Common myeloid progenitor, CD34-positive (primary cell): ENCODE measurements at places on chromosomes 13 and 19.

- H3K27ac ChIP-seq, result no peak overlapping the region
- no peaks in the 10 kb centered on the region for H3K27me3 ChIP-seq
- peaks cover 4% of the 10 kb centered on the region for H3K4me1 ChIP-seq
- H3K4me3 ChIP-seq, result no peak overlapping the region
- H3K36me3 ChIP-seq, result no peaks in the 10 kb centered on the region
Measured at GRCh38 chr19:11247391-11247790, 8.0 kb downstream of the ANGPTL8 start.

- DNase-seq, result peak; percentile 86
- no peaks in the 10 kb centered on the region for H3K36me3 ChIP-seq
- H3K27me3 ChIP-seq, result no peaks in the 10 kb centered on the region
- no peak overlapping the region for H3K4me3 ChIP-seq
- H3K4me1 ChIP-seq, result peaks cover 2% of the 10 kb centered on the region
- H3K27ac ChIP-seq, result no peak overlapping the region
Measured at GRCh38 chr13:39612023-39612637, 9.1 kb upstream of the LHFPL6 start.

- H3K27me3 ChIP-seq, result no peaks in the 10 kb centered on the region
- no peak overlapping the region for H3K4me3 ChIP-seq
- H3K27ac ChIP-seq, result no peak overlapping the region
- DNase-seq, result no peak
- H3K4me1 ChIP-seq, result peaks cover 79% of the 10 kb centered on the region
Measured at GRCh38 chr19:42282819-42283187, 13.8 kb downstream of the CIC start.

DNA sequence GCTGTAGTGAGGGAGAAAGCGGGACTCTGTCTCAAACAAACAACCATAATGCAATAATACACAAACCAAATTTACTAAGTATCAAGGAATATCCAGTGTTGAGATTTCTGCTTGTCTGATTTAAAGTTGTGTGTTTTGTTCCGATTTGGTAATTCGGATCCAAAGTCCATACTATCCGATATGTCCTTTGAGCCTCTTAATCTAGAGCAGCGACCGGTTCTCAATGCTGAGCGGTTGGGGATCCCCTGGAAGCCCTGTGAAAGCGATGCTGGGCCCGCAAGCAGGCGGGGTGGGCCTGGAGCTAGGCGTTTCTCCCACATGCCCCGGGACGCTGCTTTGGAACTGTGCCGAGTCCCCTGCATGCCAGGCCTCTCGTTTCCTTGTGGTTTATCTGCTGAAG, 20.2 kb downstream of the C19orf44 start:
- DNase-seq, result no peak
- no peaks in the 10 kb centered on the region for H3K4me1 ChIP-seq
- H3K27me3 ChIP-seq, result no peaks in the 10 kb centered on the region
- H3K36me3 ChIP-seq, result peaks cover 66% of the 10 kb centered on the region

DNA sequence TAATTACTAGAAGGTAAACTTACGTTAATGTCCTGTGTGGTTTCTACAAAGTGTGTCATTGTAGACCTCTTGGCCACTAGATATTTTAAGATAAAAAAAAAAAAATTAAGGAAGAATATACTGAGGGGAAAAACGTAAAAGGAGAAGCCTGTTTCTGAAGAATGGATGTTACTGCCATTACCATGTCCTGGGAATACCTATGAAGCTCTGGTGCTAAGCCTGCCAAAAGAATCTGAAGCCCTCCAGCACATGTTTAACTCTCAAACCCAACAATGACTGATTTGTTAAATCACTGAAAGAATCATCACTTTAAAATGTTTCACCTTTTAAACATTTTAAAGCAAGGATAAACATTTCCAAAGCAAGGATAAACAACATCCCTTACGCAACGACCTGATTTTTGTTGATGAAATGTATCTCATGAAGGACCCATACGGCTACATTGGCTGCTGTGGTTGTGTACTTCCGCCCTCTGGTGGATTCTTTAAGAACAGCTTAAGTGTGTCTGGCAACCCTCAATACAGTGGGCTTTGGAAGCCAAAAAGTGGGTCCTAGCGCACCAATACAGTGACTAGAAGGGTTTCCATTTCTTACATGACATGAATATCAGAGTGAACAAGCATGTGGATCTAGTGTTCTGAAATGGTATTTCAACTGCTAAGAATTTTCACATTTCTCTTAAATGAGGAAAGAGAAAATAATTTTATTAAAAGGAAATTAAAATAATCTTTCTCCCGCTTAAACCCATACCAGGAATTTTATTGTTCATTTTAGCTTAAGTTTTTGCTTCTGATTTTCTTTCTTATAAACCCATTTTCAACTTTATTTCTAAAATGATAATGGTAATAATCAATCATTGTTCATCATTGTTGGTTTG, 74.5 kb upstream of the RAP2A start:
- peaks cover 15% of the 10 kb centered on the region for H3K36me3 ChIP-seq
- H3K27ac ChIP-seq, result no peak overlapping the region
- H3K4me3 ChIP-seq, result no peak overlapping the region
- no peaks in the 10 kb centered on the region for H3K27me3 ChIP-seq
- H3K4me1 ChIP-seq, result no peaks in the 10 kb centered on the region

DNA sequence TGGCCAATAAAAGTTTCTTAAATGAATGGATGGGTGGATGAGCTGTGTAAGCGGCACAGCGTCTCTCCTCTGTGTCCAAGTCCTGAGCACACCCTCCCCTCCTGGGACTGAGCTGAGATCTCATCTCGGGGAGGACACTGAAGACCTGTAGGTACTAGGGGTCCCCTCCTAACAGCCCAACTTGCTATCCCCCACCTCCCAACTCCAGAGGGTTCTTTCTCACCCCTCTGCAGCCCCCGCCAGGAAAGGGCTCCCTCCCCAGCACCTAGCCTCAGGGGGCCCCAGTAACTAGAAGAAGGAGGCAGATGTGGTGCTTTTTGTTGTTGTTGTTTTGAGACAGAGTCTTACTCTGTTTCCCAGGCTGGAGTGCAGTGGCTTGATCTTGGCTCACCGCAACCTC, 1.1 kb upstream of the NANOS3 start:
- no peak overlapping the region for H3K4me3 ChIP-seq
- H3K27me3 ChIP-seq, result no peaks in the 10 kb centered on the region
- peaks cover 5% of the 10 kb centered on the region for H3K36me3 ChIP-seq
- peaks cover 20% of the 10 kb centered on the region for H3K4me1 ChIP-seq

DNA sequence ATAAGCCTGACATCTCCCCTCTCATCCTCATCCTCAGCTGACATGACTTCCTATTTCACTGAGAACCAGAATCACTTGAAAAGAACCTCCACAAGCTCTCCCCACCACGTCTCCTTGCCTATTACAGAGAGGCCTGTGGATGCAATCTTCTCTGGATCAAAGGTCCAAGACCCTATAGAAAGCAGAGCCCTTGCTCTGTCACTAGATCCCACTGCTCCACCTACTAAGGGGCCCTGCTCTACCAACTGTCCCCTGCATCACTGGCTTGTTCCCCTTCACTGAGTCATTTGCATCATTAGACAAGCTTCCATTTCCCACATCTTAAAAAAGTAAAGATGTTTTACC, 40.8 kb downstream of the RCBTB2 start:
- peaks cover 2% of the 10 kb centered on the region for H3K36me3 ChIP-seq
- peak overlapping the region; percentile 48 for H3K27ac ChIP-seq
- H3K4me1 ChIP-seq, result peaks cover 83% of the 10 kb centered on the region
- no peaks in the 10 kb centered on the region for H3K27me3 ChIP-seq
- DNase-seq, result no peak

DNA sequence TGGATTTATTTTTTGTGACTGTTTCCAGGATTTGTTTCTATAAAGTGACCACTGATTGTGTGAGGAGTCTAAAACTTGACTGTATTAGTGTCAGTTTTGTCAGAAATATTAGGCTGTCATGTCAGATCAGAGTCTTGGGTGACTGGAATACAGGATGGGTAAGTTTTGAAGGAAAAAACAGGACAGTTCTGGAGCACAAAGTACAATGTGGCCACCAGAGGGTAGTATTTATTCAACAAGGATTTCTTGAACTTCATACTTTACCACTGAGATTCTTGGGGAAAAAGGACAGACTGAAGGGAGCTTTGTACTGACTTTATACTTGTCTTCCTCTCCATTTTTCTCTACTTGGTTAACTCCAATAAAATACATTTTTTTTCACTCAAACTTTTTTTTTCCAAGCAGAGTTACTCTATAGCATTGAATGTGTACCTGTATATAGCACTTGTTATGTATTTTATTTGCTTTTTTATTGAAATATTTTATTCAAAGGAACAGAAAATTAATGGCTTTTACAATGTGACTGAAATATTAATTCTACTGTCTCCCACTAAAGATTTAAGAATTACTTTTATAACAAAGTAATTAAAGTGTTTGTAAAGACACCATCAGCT, 51.1 kb downstream of the LMO7 start:
- no peaks in the 10 kb centered on the region for H3K27me3 ChIP-seq
- peak; percentile 11 for DNase-seq
- H3K36me3 ChIP-seq, result no peaks in the 10 kb centered on the region
- H3K27ac ChIP-seq, result no peak overlapping the region
- no peak overlapping the region for H3K4me3 ChIP-seq
- H3K4me1 ChIP-seq, result no peaks in the 10 kb centered on the region

- H3K27me3 ChIP-seq, result no peaks in the 10 kb centered on the region
- H3K36me3 ChIP-seq, result no peaks in the 10 kb centered on the region
- H3K4me1 ChIP-seq, result peaks cover 36% of the 10 kb centered on the region
- DNase-seq, result no peak
Measured at GRCh38 chr19:40357640-40358039, 9.1 kb downstream of the PLD3 start.

DNA sequence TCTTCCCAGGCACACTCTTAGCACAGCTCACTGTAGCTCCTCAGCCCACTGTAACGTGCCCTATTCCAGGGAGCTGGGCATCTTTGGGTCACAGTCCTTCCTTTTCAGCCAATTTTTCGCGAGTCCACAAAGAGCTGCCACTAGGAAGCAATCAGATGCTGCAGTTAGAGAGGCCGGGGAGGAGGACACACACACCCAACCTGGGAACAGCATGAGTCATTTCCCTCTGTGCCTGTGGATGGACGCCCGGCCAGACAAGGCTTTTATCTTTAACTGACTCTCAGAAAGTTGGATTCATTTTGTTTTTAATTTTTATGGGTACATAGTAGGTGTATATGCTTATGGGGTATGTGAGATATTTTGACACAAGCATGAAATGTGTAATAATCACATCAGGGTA, 918.6 kb downstream of the UQCRFS1 start:
- no peak for DNase-seq
- H3K4me3 ChIP-seq, result no peak overlapping the region
- H3K4me1 ChIP-seq, result no peaks in the 10 kb centered on the region
- H3K27ac ChIP-seq, result no peak overlapping the region

DNA sequence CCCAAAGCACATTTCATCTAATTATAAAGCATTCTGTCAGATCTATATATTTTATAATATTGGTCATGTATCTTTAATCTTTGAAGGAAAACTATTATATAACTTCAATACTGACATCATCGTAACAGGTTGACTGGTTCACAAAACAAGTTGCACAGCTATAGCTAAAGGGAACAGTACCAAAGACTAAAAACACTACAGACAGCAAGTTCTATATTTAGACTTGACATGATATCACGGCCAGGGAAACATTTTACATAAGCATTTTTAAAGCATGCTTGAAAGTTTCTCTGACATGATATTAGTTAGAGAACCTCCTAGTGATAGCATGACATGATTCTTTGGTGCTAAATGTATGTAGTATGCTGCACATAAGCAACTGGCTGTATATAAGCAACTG, 182.5 kb downstream of the NDFIP2 start:
- H3K27ac ChIP-seq, result no peak overlapping the region
- no peaks in the 10 kb centered on the region for H3K36me3 ChIP-seq
- DNase-seq, result no peak
- H3K27me3 ChIP-seq, result no peaks in the 10 kb centered on the region
- H3K4me1 ChIP-seq, result no peaks in the 10 kb centered on the region

GRCh38 chr19:8138201-8138600, 11.2 kb downstream of the FBN3 start:
- H3K4me1 ChIP-seq, result no peaks in the 10 kb centered on the region
- H3K4me3 ChIP-seq, result no peak overlapping the region
- no peaks in the 10 kb centered on the region for H3K36me3 ChIP-seq

- H3K36me3 ChIP-seq, result no peaks in the 10 kb centered on the region
- H3K4me3 ChIP-seq, result no peak overlapping the region
- peaks cover 5% of the 10 kb centered on the region for H3K4me1 ChIP-seq
- H3K27me3 ChIP-seq, result no peaks in the 10 kb centered on the region
- H3K27ac ChIP-seq, result no peak overlapping the region
Measured at GRCh38 chr19:56687031-56687430, 15.5 kb upstream of the ZNF835 start.

DNA sequence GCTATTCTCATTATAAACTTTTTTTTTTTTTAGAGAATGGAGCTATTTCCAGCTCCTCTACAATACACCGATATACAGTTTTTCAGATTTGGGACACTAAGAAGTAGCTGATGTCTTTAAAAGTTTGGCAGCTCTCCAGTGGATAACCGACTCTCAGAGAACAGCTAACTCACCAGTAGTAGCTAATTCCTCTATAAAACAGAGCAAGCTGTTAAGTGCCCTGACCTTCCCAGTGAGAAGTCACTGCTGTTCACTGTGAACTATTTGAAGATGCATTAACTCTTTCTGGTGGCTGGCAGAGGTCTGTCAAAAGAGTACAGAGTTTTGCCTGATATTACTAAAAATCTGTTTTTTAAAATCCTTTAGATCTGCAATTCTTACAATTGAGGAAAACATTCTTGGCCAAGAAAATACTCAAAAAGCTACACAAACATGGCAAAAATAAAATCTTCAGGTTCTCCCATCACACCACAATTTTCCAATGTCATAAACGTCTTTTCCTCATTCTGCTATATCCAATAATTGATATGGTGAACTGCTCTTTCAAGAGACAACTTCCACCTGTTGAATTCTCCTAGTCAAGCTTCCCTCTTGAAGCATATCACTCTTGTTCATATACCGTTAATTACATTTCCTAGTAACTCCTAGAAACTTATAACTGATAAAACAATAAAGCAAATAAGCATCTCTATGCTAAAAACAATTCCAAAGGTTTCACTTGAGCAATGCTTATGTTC, 44.2 kb downstream of the TBC1D4 start:
- no peaks in the 10 kb centered on the region for H3K27me3 ChIP-seq
- no peak for DNase-seq
- no peaks in the 10 kb centered on the region for H3K36me3 ChIP-seq
- no peak overlapping the region for H3K27ac ChIP-seq

GRCh38 chr13:47463002-47463401, 538.1 kb downstream of the SUCLA2 start:
- no peaks in the 10 kb centered on the region for H3K27me3 ChIP-seq
- H3K4me1 ChIP-seq, result no peaks in the 10 kb centered on the region
- no peak overlapping the region for H3K4me3 ChIP-seq
- no peak for DNase-seq
- H3K36me3 ChIP-seq, result no peaks in the 10 kb centered on the region

DNA sequence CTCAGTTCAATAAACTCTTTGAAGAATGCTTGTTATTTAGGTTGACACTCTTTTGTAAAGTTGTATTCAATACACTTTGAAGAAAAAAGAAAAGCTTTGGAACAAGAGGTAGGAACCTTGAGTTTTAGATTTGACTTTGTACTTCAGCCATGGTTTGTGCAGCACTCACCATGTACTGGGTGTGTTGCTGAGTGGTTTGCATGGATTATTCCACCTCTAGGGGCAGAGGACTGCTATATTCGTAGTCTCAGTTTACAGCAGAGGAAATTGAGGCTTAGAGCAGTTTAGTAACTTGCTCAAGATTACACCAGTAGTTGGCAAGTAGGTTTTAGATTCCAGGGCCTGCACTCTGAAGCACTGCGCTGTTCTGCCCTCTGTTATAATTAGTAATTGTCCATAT, 68.8 kb downstream of the DNAJC3 start:
- no peaks in the 10 kb centered on the region for H3K27me3 ChIP-seq
- H3K36me3 ChIP-seq, result peaks cover 2% of the 10 kb centered on the region
- no peak overlapping the region for H3K4me3 ChIP-seq
- DNase-seq, result no peak
- H3K27ac ChIP-seq, result no peak overlapping the region

- no peaks in the 10 kb centered on the region for H3K27me3 ChIP-seq
- H3K4me1 ChIP-seq, result no peaks in the 10 kb centered on the region
- DNase-seq, result no peak
- H3K27ac ChIP-seq, result no peak overlapping the region
Measured at GRCh38 chr13:97505017-97505416, 71.0 kb downstream of the RAP2A start.
